ENCODE measurements at places on chromosomes 1 and 21. TPM values are rescaled to one million over a fixed set of nuclear protein-coding genes. Genes with fewer than 3 reads are reported as not detected.

Gene WDR64
- total RNA-seq = not detected

Gene GUCA2B
- total RNA-seq = not detected

Gene GBP1
- total RNA-seq = 40.0 TPM

Gene KCNC4
- total RNA-seq = 31.1 TPM

Gene MAPKAPK2
- total RNA-seq = 92.3 TPM

- no peak for DNase-seq
These were observed 42.2 kb upstream of the POU3F1 start for GRCh38 chr1:38088791-38089190.

GRCh38 chr1:188715566-188715965 is 1762.1 kb downstream of the BRINP3 start:
- no peak for DNase-seq

DNA sequence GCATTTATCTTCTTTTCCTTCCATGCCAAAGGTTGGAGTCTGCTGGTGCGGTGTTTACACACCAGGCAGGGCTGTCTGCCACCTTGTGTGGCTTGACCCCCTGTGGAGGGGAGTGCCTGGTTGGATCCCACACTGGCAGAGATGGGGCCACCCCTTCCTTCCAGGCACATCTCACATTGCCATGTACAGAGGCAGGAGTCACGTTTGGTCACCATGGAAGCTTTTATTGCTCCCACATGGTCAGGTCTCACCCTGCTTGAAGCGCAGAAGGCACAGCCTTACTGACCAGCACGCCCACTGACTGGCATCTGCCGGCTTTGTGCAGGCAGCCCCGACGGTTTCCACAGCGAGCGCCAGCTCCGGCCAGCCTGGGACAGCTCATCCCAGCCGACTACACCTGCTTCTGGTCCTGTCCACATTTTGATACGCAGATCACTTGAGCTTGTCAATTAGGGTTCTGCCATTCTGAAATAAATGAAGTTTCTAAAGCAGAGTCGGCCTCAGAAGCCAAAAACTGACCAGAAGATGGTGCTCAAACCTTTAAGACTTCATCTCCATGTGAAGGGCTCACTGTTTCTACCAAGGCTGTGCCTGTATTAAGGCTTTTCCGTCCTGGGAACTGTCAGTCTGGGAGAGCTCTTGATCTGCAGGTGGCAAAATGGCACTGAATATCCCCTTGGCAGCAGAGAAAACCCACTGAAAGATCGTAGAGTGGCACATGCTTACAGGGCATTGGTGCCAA is 35.6 kb upstream of the EPHA8 start:
- no peak for DNase-seq

- no peak for DNase-seq
These were observed 19.3 kb upstream of the ZNF326 start for GRCh38 chr1:89975540-89976125.

- DNase-seq = no peak
These were observed 8.4 kb upstream of the DDAH1 start for GRCh38 chr1:85473390-85473789.

DNA sequence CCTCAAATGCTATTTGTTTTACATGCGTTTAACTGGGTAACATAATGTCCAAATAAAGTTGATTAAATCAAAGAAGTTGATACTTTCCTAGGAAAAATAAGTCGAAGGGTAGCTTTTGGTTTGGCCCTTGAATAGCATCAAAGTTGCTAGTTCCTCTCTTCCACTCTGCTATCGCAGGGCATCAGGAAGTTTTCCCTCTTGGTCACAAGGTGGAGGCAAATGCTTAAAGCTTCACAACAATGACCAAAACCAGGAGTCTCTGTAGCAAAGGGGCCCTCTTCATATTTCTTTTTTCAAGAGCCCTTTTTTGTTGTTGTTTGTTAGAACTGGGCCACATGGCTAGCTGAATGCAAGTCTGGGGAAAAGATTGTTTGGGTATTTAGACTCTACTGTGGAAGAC is 668.4 kb downstream of the KCNT2 start:
- DNase-seq = no peak

DNA sequence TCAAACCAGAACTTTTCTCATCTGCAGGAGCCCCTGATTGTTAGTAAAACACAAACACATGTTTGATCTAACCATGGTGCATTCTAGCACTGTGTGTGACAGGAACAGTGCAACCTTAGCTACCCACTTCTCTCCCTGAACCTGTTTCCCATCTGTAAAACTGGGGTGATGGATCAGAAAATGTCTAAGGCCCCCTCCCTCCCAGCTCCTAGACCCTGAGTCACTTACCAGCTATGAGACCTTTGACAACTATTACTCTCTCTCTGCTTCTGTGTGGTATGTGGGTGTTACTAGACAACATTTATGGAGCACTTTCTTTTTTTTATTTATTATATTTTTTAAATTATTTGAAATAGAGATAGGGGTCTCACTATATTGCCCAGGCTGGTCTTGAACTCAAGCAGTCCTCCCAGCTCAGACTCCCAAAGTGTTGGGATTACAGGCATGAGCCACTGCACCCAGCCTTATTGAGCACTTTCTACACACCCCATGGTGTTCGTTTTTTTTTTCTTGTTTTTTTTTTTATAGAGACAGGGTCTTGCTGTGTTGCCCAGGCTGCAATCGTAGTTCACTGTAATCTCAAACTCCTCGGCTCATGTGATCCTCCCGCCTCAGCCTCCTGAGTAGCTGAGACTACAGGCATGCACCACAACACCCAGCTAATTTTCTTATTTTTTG is 2.6 kb downstream of the INPP5B start:
- DNase-seq = no peak

DNA sequence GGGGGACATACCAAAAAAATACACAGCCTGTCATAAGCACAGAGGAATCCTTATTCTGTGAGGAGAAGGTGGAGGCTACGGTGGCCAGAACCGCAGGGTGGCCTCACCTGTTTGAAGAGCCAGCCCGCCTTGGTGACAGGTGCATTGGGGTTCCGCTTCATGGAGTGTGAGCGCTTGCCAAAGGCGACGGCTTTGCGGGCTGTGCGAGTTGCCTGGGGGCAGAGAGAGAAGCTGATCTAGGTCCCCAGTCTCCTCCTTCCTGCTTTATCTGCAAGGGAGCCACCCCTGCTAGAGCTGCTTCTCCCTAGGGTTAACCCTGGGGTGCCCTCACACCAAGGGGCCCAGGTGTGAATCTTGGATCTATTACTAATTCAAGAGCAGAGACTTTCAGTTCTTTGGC is 54.3 kb upstream of the GOLT1A start:
- no peak for DNase-seq

DNA sequence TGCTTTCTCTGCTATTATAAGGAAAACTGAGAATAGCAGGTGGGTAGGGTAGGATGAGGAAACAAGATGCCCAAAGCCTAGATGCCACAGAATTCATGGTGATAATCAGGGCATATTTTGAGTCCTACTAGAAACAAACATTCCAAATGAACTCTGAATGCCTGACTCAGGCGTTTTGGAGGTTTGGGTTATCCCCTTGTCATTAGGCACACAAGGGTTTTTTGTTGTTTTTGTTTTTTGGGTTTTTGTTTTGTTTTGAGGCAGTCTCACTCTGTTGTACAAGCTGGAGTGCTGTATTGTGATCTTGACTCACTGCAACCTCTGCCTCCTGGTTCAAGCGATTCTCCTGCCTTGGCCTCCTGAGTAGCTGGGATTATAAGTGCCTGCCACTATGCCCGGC is 19.2 kb downstream of the SYNC start:
- no peak for DNase-seq

GRCh38 chr1:182835806-182836205 is 3.3 kb upstream of the DHX9 start:
- no peak for DNase-seq

GRCh38 chr1:1130206-1131120 is 14.6 kb upstream of the C1orf159 start:
- DNase-seq = no peak

- DNase-seq = no peak
These were observed 8.4 kb upstream of the CAMTA1 start for GRCh38 chr1:6776895-6777294.

DNA sequence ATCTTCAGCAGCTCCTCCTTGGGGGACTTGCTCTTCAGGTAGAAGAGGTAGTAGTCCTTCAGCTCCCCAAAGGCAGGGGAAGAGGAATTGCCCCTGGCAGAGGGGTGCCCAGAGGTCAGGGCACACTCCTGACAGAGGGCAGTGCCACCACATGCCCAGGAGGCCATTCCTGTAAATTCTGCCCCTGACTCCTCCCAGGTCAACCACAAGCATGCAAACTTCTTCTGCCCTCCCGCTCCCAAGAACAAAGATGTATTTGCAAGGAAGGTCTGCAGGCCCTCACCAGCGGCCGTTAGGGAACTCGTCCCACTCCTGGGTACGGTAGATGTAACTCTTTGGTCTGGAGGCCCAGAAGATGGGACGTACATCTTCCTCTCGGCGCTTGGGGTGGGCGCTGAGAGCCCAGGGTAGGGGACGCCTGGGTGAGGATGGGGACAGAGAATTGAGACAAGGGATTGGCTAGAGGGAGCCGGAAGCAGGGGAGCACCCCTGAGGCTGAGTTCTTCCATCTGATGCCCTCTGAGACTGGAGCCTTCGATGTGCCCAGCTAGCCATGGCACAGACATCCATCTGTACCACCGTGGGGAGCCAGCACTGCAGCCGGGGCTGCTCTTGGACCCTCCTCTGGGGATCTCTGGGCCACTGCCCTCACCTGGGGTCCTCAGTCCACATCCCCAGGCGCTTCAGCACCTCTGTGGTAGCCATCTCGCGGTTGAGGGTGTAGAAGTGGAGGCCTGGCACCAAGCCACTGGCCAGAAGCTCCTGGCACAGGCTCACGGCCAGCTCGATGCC is 11.1 kb downstream of the MTHFR start:
- DNase-seq = no peak

GRCh38 chr1:204647114-204647804 is 38.3 kb downstream of the LRRN2 start:
- no peak for DNase-seq

DNA sequence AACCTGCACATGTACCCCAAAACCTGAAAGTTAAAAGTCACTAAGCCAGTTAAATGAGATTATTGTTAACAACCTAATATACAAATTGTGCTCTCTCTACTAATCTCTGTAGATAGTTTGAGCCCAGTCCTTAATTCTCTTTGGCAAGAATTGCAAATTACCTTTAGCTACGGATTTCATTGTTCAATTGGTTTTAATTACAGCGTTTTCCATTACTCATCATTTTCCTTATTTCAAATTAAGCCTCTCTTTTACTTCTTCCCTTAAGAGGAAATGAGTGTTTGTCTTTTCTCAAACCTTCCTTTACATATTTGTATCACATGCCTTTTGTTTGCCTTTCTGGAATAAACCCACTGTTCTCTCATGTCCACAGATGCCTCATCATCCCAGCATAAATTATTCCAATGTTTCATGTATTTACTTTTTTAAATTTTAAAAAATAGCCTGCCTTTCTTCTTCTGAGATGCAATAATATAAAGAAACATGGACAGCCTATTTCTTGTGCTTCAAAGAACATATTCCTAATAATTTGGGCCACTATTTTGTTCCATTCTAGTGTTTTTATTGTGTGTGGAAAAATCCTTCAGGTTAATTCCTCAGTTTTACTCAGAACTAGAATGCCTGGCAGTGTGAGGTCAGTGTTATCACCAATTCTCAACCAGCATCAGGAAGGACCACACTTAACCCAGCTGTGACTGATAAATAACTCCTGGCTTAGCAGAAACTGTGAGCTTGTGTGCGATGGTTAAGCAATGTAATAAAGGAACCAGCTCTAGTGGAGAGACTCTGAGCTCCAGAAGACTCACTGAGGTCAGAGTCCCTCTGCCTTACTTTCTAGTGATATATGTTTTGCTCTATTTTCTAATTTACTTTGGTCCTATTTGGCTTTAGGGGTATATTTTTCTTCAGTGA is 600.5 kb downstream of the LTN1 start:
- no peak for DNase-seq

DNA sequence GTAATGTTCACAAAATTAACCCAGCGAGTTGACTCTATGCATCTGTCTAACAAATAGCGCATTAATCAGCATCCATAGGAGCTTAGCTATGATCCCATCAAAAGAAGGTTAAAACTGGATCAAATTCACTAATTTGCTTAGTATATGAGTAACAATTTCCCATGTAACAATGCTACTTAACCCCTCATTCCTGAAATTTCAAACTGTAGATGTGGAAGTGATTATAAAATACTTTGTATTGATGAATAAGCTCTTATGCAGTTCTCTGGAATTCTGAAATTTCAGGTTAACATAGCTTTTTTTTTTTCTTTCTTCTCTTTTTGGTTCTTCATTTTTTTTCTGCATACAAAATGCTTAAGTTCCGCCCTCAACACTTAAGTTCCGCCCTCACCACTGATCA is 1272.7 kb downstream of the KCNT2 start:
- DNase-seq = no peak

All from activated T-helper 2 cell treated with anti-CD3 and anti-CD28 coated beads, Interferon-gamma antibody, Interleukin-2, Interleukin-4, amounts not matched to agents 10 μg/mL and 5 μg/mL and 100 μg/mL, durations not matched to agents 14 hours and 24 hours and 36 hours (primary cell).